HepG2 (cell line): ENCODE measurements at places on chromosomes 12 and 14. TPM values are rescaled to one million over a fixed set of nuclear protein-coding genes. Genes with fewer than 3 reads are reported as not detected.

Gene REP15
- polyA plus RNA-seq = 0.12 and 0.14 TPM in 2 replicates

DNA sequence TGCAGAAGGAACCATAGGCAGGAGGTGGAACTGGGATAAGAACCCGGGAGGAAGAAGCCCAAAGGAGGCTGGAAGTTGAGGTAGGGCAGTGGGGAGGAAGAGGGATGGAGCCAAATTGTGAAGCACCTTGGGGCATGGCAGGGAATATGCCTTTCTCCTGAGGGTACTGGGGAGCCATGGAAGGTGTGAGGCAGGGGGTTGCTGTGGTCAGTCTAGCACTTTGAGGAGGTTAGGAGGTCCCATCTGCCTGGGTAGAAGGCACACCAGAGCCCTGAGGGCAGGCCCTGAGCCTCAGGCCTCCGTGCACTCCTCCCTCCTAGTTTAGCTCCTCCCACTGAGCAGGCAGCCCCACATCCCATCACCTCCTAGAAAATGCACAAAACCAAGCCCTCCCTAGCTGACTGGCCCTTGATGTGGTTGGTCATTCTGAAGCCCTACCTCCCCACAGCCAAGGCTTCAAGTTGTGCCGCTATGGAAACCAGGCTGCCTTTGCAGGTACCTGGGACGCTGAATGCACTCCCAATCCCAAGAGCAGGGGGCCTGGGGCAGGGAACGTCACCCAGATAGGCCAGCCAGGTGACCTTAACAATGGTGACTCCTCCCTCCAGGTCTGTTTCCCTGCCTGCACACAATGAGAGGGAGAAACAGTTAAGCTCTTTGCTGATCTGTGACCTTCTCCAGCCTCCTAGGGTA lies 15.1 kb downstream of the PHETA1 start:
- no peak for DNase-seq

DNA sequence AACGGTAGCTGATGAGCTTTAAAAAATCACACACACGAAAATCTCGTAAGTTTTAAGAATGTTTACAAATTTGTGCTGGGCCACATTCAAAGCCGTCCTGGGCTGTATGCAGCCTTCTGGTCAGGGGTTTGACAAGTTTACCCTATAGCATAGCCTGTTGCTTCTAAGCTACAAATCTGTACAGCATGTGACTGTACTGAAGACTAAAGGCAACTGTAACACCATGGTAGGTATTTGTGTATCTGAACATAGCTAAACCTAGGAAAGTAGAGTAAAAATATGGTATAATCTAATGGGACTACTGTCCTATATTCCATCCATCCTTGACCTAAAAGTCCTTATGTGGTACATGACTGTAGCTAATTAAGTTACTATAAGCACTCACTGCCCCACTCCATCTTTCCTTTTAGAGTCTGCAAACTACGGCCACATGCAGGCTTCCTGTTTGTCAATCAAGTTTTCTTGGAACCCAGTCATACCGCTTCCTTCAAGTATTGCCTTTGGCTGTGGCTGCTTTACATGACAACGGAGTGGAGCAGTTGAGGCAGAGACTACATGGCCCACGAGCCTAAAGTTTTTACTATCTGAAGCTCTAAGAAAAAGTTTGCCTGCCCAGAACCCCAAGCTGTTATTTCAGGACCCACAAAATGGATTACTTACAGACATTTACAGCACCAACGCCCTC lies 18.5 kb downstream of the KRT7 start:
- no peak for DNase-seq

DNA sequence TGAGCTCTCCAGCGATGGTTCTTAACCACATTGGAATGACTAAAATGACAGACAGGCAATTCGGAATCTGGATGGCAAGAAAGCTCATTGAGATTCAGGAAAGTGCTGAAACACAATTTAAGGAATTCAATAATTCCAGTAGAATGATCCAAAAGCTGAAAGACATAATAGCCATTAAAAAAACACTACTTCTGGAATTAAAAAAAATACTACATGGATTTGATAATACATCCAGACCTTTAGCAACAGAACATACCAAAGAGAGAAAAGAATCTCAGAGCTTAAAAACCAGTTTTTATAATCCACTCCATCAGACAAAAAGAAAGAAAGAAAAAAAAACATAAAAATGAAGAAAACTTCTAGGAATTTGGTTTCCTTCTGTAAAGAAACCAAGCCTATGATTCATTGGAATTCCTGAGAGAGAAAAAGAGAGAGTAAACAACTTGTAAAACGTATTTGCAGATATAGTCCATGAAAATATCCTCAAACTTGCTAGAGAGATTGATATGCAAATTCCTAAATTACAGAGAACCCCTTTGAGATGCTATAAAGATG lies 52.8 kb downstream of the SLCO1B1 start:
- no peak for DNase-seq

Gene PIWIL1
- not detected in 2 replicates for polyA plus RNA-seq

- DNase-seq = peak; percentile 38
Observed at GRCh38 chr12:96132819-96133218, 61.4 kb upstream of the ELK3 start.

DNA sequence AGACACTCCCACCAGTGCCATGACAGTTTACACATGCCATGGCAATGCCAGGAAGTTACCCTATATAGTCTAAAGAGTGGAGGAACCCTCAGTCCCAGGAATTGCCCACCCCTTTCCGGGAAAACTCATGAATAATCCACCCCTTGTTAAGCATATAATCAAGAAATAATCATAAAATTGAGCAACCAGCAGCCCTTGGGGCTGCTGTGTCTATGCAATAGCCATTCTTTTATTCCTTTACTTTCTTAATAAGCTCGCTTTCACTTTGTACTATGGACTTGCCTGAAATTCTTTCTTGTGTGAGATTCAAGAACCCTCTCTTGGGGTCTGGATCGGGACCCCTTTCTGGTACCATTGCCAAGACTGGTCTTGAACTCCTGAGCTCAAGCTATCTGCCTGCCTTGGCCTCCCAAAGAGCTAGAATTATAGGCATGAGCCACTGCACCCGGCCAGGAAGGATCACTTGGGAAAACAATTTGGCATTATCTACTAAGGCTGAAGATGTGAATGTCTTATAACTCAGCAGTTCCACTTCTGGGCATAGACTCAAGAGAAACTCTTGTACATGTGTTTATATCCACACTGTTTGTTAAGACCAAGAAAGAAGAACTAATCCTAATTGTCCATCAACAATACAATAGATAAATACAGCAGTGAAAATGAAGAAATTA lies 35.9 kb upstream of the CEP83 start:
- no peak for DNase-seq

Gene KLHDC2
- 139 and 170 TPM in 2 replicates for polyA plus RNA-seq

DNA sequence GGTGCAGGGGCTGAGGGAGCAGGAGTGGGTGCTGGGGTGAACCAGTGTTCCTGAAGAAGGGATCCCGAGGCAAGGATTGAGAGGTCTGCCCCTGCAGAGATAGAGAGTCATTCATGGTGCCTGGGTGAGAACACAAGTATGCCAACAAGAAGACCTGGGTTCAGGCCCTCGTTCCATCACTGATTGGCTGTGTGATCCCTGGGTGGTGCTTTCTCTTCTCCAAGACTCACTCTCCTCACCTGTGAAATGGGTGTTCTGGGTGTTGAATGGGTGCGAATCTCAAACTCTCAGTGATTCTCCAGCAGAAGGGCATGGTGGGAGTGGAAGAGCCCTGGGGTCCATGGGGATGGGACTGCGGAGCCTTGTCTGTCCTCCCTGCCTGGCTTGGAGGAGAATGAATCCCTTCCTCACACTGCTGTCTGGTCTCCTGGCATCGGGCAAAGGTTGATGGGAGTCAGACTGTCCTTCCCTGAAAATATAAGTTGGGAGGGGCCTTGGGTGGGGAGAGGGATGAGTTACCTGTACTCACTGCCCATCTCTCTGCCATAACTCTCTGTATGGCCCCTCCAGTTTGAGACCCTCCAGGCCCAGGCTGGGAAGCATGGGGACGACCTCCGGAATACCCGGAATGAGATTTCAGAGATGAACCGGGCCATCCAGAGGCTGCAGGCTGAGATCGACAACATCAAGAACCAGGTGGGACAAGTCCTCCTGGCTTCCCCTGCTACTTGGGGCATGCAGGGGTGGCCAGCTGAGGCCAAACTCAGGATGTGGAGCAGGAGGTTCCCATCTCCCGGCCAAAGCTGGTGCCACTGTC lies 9.6 kb downstream of the KRT7 start:
- no peak for DNase-seq

Gene YLPM1
- 6.0 and 6.7 TPM in 2 replicates for polyA plus RNA-seq

GRCh38 chr12:25995906-25996305 lies 37.4 kb downstream of the RASSF8 start:
- DNase-seq = no peak

- peak; percentile 6 for DNase-seq
Observed at GRCh38 chr12:72274931-72275330, 2.8 kb downstream of the TRHDE start.

DNA sequence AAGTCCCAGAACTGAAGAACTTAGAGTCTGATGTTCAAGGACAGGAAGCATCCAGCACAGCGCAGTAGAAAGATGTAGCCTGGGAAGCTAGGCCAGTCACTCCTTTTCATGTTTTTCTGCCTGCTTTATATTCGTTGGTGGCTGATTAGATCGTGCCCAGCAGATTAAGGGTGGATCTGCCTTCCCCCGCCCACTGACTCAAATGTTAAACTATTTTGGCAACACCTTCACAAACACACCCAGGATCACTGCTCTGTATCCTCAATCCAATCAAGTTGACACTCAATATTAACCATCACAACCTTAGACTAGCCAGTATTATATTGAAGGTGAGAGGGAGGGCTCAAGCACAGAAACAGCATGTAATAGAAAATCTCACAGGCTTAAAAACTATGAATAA lies 222.9 kb downstream of the C12orf50 start:
- no peak for DNase-seq

DNA sequence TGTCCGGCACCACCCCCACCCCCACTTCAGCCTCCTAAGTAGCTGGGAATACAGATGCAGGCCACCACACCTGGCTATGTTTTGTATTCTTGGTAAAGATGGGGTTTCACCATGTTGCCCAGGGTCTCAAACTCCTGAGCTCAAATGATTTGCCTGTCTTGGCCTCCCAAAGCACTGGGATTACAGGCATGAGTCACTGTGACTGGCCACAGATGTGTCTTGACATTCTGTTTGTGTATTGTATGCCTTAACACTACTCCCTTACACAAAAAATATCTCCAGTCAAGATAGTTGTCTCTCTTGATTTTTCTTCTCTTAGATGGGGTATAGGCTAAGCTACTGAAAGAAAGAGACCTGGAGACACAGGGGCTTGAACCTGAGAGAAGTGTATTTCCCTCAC lies 17.6 kb downstream of the CLEC14A start:
- DNase-seq = no peak

GRCh38 chr14:89315493-89316470 lies 101.3 kb downstream of the FOXN3 start:
- DNase-seq = no peak

Gene NOP9
- polyA plus RNA-seq = 24.5 and 33.8 TPM in 2 replicates

DNA sequence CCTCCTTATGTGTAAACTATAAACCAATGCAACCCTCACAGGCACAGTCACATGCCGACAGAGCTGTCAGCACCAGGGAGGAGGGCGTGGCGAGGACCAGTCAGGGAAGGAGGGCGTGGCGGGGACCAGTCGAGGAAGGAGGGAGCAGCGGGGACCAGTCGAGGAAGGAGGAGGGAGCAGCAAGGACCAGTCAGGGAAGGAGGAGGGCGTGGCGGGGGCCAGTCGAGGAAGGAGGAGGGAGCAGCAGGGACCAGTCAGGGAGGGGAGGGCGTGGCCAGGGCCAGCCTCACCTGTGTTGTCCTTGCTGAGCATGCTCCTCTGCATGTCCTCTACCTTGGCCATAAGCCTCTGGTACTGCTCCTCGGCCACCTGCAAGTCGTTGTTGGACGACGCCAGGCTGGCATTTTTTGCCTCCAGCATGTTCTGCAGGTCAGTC lies 24.2 kb downstream of the GOLGA3 start:
- no peak for DNase-seq

DNA sequence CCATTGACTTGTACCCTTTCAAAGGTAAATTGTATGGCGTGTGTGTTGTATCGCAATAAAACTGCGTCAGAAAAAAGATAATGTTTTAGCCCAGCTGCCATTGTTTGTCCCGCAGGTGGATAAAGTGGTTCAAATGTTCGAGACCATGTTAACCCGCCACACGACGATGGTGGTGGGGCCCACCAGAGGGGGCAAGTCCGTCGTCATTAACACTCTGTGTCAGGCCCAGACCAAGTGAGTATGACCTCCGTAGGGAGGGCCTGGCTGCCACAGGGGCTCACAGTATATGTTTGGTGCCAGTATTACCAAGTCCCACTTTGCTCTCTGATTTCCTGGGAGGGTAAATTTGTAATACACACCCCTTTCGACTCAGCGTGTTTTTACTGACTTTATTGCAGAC lies 96.9 kb downstream of the DNAH10 start:
- DNase-seq = no peak

- no peak for DNase-seq
Observed at GRCh38 chr12:27996761-27997160, 24.2 kb upstream of the PTHLH start.

DNA sequence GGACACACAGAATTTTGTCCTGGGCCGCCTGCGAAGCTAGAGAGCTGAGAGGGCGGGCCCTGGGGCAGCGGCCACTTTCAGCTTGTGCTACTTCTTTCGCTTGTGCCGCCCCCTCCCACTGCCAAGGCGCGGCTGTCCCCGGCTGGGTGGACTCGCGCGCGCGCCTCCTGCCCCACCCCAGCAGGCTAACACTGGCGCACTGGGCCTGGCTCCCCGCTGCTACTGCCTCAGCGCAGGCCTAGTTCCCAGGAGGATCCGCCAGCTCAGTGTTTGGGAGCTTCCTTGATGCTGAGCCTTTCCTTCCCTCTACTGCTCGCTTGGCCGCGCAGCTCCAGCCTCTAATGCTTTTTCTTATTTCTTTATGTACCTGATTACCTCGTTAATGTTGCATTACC lies 27.4 kb upstream of the METAP2 start:
- peak; percentile 25 for DNase-seq

Gene HRK
- 0.03 TPM in 1 of 2 replicates, not detected in the other for polyA plus RNA-seq

Gene TAMALIN
- polyA plus RNA-seq = 2.9 and 4.5 TPM in 2 replicates

DNA sequence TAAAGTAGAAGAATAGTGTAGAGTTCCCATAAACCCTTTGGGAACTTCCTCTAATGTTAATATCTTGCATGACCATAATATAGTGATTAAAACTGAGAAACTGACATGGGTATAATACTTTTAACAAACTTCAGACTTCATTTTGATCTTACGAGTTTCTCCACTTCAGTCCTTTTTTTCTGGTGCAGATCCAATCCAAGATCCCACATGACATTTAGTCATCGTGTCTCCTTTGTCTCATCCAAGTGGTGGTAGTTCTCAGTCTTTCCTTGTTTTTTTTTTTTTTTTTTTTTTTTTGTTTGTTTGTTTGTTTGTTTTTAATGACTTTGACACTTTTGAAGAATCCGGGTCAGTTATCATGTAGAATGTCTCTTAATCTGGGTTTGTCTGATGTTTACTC lies 179.2 kb downstream of the CACNA1C start:
- DNase-seq = no peak

DNA sequence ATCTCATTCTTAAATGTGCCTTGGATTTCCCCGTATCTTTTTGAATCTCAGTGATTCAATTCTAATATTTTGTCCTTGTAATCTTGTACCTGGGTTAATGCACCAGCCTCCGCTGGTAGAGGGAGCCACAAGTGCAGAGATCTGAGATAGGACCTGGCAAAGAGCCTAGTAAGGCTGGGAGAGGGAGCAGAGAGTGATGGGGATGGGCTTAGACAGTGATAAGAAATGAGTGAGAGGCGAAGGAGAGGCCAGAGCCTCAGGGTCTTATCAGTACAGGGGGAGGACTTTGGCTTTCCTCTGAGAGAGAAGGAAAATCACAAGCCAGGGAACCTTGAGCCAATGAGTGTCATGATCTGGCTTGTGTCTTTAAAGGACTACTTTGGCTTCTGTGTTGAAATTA lies 30.5 kb upstream of the LMNTD1 start:
- DNase-seq = no peak

Gene EML5
- polyA plus RNA-seq = not detected in 2 replicates

GRCh38 chr12:116606397-116606796 lies 47.2 kb downstream of the MAP1LC3B2 start:
- DNase-seq = no peak

Gene KRT86
- not detected in 2 replicates for polyA plus RNA-seq

Gene TAS2R42
- polyA plus RNA-seq = not detected in 2 replicates
